Activated CD4-positive, alpha-beta T cell treated with anti-CD3 and anti-CD28 coated beads, Interleukin-2, amount 10 ng/mL, durations not matched to agents 7 days and 5 days (primary cell): ENCODE measurements at places on chromosomes 1 and 21. TPM values are rescaled to one million over a fixed set of nuclear protein-coding genes. Genes with fewer than 3 reads are reported as not detected.

GRCh38 chr1:178310685-178311105 is 186.1 kb downstream of the CLEC20A start:
- peak; percentile 6 for DNase-seq

DNA sequence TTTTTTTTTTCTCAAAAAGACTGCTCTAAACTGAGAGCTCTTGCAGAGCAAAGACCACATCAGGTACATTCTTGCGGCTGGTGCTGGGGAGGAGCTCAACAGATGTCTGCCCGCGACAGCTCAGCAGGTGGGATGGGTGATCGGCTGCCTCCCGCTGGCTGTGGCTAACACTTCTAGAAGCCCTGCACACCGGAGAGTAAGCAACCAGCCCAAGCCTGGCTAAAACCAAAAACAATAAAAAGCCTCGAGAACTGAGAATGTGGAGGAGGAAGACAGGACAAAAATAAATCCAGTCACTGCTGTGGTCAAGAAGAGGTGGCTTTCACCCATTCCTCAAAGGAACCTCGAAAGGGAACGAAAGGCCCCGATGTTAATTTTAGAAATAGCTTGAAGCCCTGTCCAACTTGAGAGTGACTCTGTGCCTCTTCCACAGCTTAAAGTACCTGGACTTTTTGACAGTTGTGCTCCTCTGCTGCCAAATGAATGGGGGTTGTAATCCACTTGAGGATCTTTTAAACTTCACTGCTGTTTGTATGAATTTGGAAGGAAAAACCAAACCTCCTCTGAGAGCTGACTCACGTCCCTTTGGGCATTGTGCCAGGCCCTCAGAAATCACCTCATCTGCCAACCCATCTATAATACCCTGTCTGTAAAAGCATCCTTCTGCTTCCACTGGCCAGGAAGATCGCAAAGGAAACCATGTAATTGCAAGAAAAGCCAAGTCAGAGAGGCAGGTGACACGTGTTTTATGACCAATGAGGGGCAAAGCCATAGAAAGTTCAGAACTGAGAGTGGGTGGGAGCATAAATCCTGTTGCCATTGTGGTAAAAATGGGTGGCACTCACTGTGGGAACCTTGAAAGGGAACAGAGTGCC is 78.6 kb downstream of the KCNN3 start:
- DNase-seq = peak; percentile 92

- no peak for DNase-seq
Observed at GRCh38 chr1:181669246-181669645, 185.9 kb downstream of the CACNA1E start.

Gene GREM2
- total RNA-seq = 0.42 TPM

DNA sequence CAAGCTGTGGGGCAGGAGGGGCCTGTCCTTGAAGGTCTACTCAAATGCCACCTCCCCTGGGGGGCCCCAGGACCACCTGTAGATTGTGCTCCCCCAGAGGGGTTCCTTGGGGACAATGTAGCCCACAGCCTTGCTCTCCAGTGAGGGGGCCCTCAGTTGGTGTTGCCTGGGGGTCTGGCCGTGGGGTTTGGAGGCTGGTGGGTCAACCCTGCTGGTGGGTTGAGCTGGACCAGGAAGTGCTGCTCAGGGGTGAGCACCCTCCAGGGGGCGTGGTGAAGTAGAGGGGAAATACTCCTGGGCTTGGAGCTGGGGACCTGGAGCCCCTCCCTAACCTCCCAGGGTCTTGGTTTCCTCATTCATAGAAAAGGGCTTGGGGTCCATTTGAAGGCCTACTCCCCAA is 143.6 kb upstream of the WNT4 start:
- no peak for DNase-seq

DNA sequence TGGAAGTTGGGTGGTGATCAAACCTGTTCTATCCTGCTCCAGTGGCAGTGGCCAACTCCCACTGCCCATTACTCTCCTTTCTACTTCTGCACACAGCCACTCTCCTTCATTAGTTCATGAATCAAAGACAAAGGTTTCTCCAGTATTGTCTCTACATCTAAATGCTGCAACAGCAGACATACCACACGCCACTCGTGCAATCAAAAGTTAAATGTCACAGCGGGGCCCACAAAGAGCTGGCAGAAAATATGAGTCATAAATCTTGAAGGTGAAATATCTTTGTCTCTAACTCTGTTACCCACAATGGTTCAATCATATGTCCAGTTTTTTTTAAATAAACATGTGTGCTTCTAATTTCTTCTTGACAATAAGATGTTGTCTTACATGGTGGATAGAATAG is 13.3 kb downstream of the APCS start:
- no peak for DNase-seq

DNA sequence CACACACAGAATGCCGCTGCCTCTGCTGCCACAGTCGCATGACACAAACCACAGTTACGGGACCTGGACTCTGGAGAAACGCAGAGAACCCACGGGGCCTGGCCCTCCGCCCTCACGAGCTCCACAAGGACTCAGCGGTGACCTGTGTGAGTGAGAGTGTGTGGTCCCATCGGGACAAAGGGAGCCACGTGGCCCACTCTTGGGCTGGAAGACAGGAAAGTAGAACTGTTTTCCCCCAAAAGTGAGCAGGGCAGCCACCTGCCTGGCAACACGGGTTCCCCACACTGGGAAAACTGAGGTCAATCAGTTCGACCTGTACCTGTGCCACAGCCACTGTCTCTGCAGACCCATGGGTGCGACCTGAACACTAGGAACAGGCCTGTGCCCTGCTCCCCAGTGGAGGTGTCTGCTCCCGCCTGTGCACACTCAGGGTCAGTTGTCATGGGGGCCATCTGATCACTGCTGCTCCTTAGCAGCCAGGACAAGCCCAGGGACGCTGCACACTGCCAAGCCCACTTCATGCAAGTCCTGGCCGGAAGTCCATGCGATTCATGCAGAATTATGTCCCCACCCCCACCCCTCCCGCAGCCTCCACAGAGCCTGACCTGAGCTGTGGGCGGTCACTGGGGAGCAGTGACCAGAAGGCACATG is 54.4 kb upstream of the ADARB1 start:
- no peak for DNase-seq

DNA sequence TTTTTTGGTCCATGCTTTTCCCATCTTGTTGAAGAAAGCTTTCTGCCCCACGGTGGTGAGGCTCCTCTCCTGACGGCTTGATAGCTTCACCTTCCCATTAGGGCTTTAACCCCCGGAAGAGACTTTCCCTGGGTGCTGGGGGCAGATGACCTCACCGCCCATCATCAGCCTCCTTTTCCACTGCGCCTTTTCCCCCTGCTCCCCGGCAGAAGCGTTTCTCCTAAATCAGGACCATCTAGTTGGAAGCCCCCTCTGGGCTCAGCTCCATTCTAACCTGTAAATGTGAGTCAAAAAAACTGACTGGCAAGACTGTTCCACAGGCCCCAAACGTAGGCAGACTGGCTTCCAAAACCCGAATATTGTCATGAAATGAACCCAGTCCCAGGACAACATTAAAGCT is 6.7 kb downstream of the POFUT2 start:
- DNase-seq = no peak

Gene FCGR3B
- not detected for total RNA-seq

GRCh38 chr1:10659218-10659617 is 137.2 kb downstream of the CASZ1 start:
- DNase-seq = no peak

GRCh38 chr1:200437556-200438203 is 27.8 kb upstream of the ZNF281 start:
- DNase-seq = no peak

- DNase-seq = no peak
Observed at GRCh38 chr1:228226956-228227791, 19.3 kb downstream of the OBSCN start.

DNA sequence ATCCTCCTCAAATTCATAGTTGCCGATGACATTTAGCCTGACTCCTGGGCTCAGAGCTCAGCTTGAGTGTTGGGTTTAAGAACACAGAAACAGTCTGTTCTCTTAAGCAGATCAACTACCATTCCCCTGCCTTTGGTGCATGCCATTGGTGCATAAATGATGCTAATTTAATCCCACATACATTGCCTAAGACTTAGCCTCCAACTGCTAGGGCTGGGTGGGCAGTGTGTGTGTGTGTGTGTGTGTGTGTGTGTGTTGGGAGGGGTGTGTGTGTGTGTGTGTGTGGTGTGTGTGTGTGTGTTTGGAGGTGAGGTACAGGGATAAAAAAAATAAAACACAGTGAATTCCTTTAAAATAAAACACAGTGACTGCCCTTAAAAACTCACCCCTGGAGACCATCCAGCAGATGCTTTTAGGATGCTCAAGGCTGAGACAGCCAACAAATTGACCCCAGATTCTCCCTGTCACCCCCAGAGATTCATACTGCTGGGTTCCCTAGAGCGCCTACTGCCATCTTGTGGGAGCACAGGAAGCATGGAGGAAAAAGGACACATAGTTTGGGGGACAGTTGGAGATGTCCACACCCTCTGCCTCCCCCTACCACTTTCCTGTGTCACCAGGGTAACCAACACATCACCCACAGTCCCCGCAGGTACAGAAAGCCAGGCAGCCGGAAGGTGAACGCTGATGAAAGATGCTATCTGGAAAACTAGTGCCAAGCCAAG is 30.6 kb downstream of the KLHDC7A start:
- no peak for DNase-seq

Gene ARMH1
- total RNA-seq = 47.4 TPM

DNA sequence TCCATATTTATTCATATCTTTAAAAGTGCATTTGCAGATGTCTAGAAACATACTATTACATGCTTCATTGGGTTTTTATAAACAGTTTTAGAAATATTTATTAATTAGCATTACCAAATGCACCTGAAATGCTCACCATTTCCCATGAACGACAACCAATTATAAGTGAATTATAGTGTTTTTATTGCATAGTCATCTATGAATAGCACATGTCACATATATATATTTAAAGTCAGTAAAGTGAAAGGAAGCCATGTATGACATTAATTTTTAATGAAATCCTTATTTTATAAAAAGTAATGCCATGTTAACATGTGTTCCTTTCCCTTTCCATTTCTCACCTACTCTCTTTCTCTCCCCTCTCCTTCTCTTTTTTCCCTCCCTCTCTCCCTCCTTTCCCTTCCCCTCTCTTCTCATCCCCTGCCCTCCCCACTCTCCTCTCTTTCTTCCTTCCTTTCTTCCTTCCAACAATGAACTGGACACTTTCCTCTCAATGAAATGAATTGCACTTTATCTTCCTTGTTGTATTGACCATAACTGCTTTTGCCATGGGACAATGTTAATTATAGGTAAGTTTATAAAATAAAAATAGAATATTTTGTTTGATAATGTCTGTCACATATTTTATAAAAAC is 179.3 kb downstream of the NCAM2 start:
- no peak for DNase-seq

GRCh38 chr1:43327549-43328292 is 9.9 kb upstream of the MPL start:
- DNase-seq = no peak

Gene FAM177B
- 0.60 TPM for total RNA-seq

Gene UHMK1
- total RNA-seq = 57.3 TPM

Gene C8B
- total RNA-seq = not detected

- DNase-seq = no peak
Observed at GRCh38 chr1:65470766-65471165, 50.3 kb downstream of the LEPR start.

DNA sequence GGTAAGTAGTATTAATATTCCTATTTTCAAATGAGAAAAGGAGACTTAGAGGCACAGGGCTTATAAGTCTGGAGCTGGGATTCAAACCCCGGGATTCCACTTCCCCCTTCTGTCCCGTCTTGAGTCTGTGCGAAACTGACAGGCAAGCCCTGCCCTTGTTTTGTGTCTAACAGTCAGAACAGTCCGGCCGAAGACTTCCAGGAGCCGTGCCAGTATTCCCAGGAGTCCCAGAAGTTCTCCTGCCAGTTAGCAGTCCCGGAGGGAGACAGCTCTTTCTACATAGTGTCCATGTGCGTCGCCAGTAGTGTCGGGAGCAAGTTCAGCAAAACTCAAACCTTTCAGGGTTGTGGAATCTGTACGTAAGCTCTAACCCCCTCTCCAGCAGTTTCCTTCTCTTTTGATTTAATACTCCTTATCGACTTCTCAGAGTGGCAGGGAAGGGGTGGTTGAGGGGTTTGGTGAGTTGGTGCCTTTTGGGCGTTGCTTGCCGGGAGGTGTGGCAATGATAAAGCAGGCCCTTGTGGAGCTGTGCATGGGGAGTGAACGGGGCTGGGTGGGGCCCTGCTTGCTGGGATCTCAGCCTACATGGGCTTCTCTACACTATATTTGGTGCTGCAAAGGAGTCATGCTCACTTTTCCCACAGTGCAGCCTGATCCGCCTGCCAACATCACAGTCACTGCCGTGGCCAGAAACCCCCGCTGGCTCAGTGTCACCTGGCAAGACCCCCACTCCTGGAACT is 29.4 kb downstream of the IL6R start:
- DNase-seq = no peak

DNA sequence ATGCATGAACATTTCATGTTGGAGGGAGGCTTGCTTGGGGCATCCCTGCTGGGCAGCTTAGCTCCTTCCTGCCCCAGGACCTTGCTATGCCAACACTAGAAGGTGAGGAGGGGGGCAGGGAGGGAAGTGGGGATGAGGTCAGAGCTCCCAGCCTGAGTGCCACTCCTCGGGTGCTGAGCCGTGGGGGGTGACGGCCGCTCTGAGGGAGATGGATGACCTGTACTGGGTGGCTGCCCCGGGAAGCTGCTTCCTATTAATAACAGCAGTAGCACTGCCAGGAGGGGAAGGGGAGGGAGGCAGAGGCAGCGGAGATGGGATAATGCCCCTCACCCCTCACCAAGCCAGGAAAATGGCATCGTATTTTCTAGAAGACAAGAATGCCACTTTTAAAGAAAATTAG is 60.6 kb downstream of the UBIAD1 start:
- DNase-seq = no peak

Gene NBL1
- 22.0 TPM for total RNA-seq

GRCh38 chr21:45607909-45608295 is 35.6 kb upstream of the PCBP3 start:
- no peak for DNase-seq

Gene GRHL3
- not detected for total RNA-seq

DNA sequence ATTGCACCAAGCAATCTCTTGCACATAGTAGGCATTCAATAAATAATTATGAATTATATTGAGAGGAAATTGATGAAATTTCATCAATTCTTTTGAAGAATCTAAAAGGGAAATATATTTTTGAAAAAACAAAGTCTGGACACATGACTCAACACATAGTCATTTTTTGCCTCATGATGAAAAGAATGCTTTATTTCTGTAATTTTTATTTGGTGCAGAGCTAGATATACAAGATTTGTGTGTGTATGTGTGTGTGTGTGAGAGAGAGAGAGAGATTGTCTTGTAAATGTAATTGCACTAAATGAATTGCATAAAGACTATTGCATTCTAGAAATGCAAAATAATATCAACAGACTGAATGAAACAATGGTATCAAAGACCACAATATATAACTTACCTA is 206.2 kb upstream of the C1orf87 start:
- no peak for DNase-seq

- peak; percentile 59 for DNase-seq
Observed at GRCh38 chr1:153355445-153356071, 2.1 kb upstream of the S100A9 start.

GRCh38 chr1:187960125-187960638 is 1131.4 kb downstream of the PLA2G4A start:
- no peak for DNase-seq

- no peak for DNase-seq
Observed at GRCh38 chr1:201044119-201044518, 20.6 kb upstream of the KIF21B start.

Gene S100A10
- total RNA-seq = 662 TPM

GRCh38 chr1:69167876-69168275 is 399.8 kb upstream of the LRRC7 start:
- no peak for DNase-seq
